ENCODE measurements at places on chromosomes 12 and 14. TPM values are rescaled to one million over a fixed set of nuclear protein-coding genes. Genes with fewer than 3 reads are reported as not detected.

DNA sequence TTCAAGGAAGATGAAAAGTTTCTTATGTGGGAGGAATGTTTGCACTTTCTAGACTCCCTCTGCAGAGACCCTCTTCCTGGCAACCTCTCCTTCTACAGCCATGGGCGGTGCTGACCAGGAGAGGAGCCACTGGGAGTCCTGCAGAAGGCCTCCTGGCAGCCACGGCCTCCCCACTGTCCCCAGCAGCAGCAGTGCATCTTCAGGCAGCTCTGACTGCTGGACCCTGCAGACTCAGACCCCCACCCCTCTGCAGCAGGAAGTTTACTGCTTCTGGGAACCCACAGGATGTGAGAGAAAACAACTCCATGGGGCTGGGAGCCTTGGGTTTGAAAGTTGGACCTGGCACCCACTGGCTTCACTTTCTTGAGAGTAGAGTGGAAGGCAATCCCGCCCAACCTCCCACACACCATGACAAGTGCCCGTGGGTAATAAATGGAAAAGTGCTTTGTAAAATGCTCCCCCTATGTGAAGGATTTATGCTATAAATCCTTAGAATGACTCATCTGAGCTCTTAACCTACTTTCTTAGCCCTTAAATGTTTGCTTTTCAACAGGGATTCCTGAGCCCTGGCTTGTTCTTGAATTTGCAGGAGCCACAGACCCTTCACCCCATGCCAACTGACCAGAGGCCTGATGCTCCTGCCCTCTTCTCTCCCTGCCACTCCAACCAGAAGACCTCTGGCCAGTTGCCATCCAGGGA, 37.5 kb upstream of the DDX11 start:
- no peak for DNase-seq
- H3K36me3 ChIP-seq = no peaks in the 10 kb centered on the region
- H3K4me1 ChIP-seq = no peaks in the 10 kb centered on the region
- no peak overlapping the region for H3K4me3 ChIP-seq

GRCh38 chr12:3010214-3010930, 51.2 kb downstream of the TEAD4 start:
- H3K36me3 ChIP-seq = no peaks in the 10 kb centered on the region
- no peaks in the 10 kb centered on the region for H3K27me3 ChIP-seq
- H3K4me3 ChIP-seq = no peak overlapping the region
- H3K27ac ChIP-seq = no peak overlapping the region

GRCh38 chr12:114661245-114661644, 22.7 kb downstream of the TBX3 start:
- no peak overlapping the region for H3K4me3 ChIP-seq
- no peaks in the 10 kb centered on the region for H3K4me1 ChIP-seq
- H3K27ac ChIP-seq = no peak overlapping the region
- DNase-seq = no peak
- no peaks in the 10 kb centered on the region for H3K36me3 ChIP-seq
- H3K27me3 ChIP-seq = peaks cover 13% of the 10 kb centered on the region

GRCh38 chr12:7995266-7995963, 37.1 kb upstream of the FOXJ2 start:
- peak overlapping the region; percentile 21 for H3K27ac ChIP-seq
- H3K27me3 ChIP-seq = no peaks in the 10 kb centered on the region
- H3K4me1 ChIP-seq = no peaks in the 10 kb centered on the region
- DNase-seq = peak; percentile 92

- H3K4me3 ChIP-seq = peak within 1 kb of the TSS; percentile 23
- H3K27me3 ChIP-seq = no peaks in the 10 kb centered on the region
- no peaks in the 10 kb centered on the region for H3K4me1 ChIP-seq
Observed at GRCh38 chr12:122730215-122731014, at the start of gene HCAR1. HCAR1 (minus strand) TSS chr12:122730844; CDS start chr12:122730339, 505 bp downstream.

DNA sequence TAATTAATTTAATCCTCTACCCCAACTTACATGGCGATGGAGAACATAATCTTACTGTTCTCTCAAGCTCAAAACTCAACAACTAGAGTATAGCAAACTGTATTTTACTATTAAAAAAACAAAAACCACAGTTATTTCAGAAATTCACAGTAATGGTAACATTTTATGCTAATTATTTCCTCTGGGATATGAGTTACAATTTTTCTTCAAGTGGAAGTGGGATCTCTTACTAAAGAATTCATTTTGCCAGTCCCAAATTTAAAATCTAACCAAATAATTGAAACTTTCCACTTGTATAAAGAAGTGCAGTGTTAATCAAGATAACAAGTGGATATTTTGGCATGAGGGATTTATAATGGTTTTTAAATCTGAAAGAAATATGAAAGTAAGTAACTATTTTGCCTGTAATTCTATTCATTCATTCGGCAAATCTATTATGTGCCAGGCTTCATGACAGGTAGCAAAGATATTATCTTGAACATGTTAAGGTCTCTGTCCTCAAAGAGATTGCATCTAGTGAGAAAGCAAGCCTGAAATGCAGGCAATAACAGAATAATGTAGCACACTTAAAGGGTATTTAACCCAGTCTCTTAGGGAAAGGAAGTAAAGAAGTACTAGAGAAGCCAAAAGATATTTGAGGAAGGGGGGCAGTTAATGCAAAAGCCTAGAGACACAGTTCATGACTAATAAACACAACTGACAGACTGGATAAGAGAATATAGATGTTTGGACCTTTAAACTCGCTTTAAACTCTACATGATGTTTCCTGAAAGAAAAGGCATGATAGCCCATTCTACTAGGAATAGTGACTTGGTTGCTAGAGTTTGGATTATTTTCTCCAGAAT, 44.0 kb downstream of the TAOK3 start:
- no peaks in the 10 kb centered on the region for H3K36me3 ChIP-seq
- no peak for DNase-seq
- no peak overlapping the region for H3K4me3 ChIP-seq
- no peaks in the 10 kb centered on the region for H3K4me1 ChIP-seq

GRCh38 chr14:95759941-95760340, 46.0 kb upstream of the TCL1A start:
- H3K27ac ChIP-seq = no peak overlapping the region
- no peak for DNase-seq
- no peaks in the 10 kb centered on the region for H3K36me3 ChIP-seq
- H3K4me1 ChIP-seq = no peaks in the 10 kb centered on the region
- no peaks in the 10 kb centered on the region for H3K27me3 ChIP-seq

ACOT4 gene
- total RNA-seq = 2.2 TPM

CDK2 gene
- 27.7 TPM for total RNA-seq

WSCD2 gene
- total RNA-seq = 10.5 TPM

AQP2 gene
- not detected for total RNA-seq

CISTR gene
- not detected for total RNA-seq

Measured in sigmoid colon (tissue), 7 donors.